ENCODE measurements at places on chromosomes 7 and 10. TPM values are rescaled to one million over a fixed set of nuclear protein-coding genes. Genes with fewer than 3 reads are reported as not detected.

COPS6 gene
- 69.5 TPM for total RNA-seq

GRCh38 chr10:133397938-133398337 is 4.0 kb downstream of the MTG1 start:
- no peak for DNase-seq

TMEM236 gene
- 5.0 TPM for total RNA-seq

DNA sequence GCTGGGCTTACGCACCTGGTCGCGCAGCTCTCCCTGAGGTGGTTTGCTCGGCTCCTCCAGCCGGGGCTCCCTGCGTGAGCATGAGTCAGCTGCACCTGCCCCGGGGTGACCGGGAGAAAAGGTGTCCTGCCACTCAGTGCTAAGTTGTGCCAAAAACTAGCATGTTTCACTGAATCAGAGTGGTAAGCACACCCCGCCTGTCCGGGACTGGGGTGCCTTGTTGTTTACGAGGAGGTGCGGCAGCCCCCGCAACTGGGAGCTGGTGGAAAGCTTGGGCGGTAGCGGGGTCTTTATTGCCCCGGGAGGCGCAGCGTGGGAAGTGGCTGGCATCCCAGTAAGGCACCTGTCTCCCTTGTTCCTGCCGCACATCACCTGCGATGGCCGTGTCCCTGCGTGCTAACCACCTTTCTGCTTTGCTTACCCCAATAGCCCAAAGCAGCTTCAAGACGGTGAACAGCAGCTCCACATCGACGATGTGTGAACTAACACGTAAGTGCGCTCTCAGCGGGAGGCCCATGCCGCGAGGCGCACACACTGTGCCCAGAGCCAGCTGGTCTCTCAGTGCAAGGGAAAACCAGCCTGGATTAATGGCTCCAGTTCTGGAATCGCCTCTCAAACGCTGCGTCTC is 506.6 kb upstream of the FOXK1 start:
- no peak for DNase-seq

TBX20 gene
- not detected for total RNA-seq

DNA sequence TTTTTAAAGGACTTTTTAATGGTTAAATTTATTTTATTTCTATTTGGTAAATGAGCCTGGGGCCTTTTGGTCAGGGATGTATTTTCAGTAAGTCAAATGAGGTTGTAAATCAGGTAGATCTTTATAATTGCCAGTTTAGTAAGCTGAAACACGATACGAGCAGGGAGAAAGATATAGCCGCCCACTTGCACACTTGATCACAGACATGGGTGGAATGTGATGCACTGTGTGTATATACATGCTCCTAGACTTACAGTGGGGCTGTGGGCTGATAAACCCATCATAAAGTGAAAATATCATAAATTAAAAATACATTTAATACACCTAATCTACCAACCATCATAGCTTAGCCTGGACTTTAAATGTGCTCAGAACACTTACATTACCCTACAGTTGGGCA is 119.4 kb upstream of the SAMD8 start:
- DNase-seq, result no peak

DNA sequence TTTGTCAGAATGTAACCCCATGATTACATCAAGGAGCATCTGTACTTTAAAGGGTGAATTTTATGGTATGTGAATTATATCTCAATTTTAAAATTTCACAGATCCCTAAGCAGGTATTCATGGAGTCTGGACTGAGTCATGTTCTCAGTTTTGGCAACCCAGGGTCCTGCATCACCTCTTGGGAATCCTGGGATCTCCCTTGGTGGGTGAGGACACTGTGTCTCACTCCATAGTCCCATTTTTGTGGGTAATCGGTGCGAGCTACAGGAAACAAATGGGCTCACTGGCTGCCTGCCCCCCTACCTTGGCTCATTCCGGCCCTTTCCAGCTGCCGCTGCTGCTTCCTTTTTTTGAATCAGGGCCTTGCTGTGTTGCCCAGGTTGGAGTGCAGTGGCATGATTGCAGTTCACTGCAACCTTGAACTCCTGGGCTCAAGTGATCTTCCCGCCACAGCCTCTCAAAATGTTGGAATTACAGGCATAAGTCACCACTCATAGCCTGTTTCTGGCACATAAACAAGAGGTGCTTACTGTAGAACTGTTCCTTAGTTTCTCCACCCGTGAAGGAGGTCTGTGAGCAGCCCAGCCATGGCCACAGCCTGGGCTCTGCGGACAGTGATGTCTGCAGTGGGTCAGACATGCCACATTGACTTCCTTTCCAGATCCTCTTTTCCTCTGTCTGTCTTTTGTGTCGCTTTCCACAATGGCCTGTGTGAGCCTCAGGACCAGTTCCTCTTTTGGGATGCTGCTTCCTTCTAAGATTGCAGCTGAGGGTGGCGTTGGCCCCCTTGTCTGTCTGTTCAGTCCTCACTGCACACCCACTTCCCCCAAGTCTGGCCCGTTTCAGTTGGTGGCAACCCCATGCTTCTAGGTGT is 14.5 kb downstream of the PALD1 start:
- no peak for DNase-seq

DNA sequence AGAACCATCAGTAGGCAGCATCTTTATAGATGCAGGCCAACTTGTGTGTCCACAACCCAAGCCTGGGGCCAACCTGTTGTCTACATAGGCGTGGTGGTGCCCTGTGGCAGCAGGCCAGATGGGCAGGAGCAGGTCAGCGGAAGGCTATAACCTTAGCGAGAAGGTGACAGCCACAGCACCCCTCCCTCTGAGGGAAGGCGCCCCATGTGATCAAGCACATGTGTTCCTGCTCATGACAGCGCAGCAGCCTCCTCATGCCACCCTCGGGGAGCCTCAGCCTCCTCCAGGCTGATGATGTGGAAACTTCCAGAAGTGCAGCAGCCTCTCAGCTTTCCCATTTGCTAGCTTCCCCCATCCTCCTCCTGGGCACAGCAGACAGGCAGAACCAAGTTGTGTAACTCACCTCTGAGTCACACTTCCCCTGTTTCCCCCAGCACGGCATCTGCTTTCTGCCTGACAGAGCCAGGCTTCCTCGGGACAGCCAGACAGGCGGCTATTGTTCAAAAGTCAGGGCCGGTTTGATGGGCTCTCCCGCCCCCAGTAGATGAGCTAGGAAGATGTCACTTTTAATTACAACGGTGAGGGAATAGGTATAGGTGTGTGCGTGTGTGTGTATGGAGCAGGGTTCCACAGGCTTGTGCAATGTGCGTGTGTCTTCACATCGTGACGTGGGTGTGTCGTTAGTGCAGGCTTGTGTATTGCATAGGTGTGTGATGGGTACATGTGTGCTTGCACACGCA is 312.0 kb upstream of the ZMIZ1 start:
- peak; percentile 82 for DNase-seq

ERV3-1 gene
- 24.9 TPM for total RNA-seq

- no peak for DNase-seq
Observed at GRCh38 chr7:140074780-140075179, 12.0 kb upstream of the PARP12 start.

DNA sequence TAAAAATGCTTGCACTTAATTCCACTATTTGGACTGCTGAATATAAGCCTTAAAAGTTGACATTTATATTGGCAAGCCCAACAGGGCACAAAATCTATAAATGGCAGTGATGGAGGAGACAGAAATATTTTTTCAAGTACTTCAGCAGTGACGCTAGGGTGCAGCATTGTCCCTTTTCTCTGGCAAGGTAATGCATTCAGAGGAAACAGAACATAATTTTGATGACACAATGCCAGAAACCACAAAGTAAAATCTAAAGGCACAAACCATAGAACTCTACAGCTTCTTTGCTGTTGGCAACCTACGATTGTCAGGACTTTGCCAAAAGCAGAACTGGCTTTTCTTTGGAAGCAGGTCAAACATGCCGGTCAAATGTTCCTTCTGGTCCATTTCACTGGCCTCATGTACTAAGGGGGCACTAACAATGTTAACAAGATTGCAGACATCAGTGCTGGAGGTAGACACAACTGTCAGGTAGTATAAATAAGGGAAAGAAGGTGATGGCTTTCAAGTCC is 30.9 kb upstream of the FAM133B start:
- no peak for DNase-seq

GRCh38 chr10:17954861-17955260 is 3.1 kb downstream of the SLC39A12 start:
- DNase-seq, result no peak

Measured in upper lobe of right lung (tissue), 1 donor.